ENCODE measurements at places on chromosomes 2 and 18. TPM values are rescaled to one million over a fixed set of nuclear protein-coding genes. Genes with fewer than 3 reads are reported as not detected.

Gene REG3G
- polyA plus RNA-seq = not detected

Gene DNAJC5G
- polyA plus RNA-seq = not detected

Gene PID1
- polyA plus RNA-seq = 1.1 TPM

Gene TEX44
- polyA plus RNA-seq = not detected

- DNase-seq = peak; percentile 62
These were observed 7.6 kb upstream of the BMP10 start for GRCh38 chr2:68878753-68879152.

DNA sequence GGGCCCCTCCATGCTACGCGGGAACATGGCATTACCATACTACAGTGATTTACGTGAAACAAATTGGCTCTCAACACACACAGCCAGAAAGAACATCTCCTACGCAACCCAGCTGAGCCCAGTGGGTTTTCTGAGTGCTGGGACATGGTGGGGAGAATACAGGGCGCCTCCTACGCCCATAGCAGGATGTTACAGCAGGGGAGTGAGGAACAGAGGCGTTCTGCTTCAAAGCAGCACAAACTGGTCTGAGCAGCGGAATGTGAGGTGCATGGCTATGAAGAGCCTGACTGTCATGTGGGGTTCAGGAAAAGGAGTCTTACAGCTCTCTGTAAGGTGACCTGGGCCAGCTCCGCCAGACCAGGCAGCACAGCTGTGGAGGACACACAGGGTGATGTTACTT, 108.6 kb upstream of the REV1 start:
- DNase-seq = no peak

GRCh38 chr2:200798514-200798913, 13.2 kb upstream of the BZW1 start:
- no peak for DNase-seq

DNA sequence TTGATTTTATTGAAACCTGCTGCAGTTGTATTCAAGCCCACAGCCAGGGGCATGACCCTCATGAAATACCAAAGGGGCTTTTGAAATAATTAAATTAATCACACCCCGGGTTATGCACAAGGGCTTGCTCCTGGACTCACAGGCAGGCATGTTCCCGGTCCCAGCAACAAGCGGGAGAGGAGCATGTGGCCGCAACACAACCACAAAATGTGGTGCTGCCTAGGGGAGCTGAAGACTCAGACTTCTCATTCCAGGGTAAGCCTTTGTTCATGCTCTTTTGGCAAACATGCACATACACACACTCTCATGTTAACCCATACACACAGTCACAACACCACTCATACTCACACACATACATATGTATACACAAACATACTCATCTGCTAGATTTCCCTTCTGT, 233.7 kb upstream of the SMAD2 start:
- DNase-seq = no peak

GRCh38 chr18:48627216-48627615, 88.4 kb downstream of the CTIF start:
- DNase-seq = peak; percentile 65

GRCh38 chr2:70132244-70133126, 45.2 kb downstream of the PCBP1 start:
- DNase-seq = peak; percentile 63

DNA sequence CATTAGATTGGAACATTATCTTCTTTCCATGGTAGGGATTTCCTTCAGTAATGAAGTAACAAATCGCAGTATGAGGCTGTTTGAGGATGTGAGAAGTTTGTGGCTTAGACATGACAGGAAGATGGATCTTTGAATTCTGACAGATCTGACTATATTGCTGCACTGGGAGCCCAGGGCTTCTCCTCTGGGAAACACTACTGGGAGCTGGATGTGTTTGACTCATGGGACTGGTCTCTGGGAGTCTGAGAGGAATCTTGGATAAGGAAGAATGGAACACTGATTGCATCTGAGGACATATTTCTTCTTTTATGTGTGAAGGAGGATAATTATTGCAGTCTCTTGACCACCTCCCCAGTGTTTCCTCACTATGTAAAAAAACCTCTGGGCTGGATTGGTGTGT, 77.2 kb upstream of the ST6GAL2 start:
- DNase-seq = no peak

DNA sequence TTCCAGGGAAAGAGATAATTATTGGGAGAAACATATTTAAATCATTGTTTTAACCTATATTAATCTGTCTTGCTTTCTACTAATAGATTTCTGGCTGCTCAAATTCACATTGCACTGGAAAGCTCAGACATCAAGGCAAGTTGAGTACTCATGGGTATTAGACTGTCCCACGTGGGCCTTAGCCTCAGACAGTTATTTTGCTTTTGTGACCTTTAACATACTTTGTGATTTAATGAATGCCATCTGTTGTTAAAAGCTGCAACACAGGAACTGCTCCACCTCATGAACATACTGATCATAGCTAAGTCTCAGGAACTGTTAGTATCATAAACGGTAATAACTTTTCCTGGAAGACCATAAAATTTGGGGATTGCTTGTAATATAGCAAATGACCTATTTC, 2.7 kb upstream of the LCT start:
- peak; percentile 86 for DNase-seq

DNA sequence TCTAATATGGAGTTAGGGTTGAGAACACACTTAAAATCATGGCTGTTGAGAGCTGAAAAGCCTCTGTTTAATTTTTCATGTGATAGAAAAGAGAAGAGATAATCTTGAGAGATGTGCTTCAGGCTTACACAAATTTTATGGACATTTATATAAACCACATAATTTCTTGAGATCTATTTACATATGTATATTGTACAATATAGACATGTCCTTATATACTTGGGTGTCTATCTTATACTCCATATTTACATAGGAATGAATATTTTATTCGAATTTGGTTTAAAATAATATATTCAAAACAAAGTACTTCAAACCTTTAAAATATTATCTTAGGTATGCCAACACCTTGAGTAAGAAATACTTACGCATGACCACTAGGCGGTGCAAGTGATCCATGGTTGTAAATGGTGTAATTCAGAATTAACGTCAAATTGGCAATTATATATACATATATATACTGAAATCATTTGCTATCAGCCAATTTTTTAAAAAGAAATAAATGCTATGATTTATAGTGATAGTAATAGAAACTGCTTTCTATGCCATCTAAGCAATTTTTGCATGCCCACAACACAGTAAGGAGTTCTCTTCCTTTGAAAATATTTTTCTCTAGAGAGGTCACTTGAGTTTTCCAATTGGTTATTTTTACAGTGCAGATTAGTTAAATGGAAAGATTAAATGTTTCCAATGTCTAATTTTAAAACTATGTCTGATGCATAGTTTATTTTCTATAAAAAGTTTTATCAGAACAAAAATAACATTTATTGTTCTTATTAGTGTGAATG, 37.6 kb upstream of the SPAG16 start:
- DNase-seq = peak; percentile 64

GRCh38 chr2:111994042-111994441, 61.0 kb upstream of the TMEM87B start:
- no peak for DNase-seq

DNA sequence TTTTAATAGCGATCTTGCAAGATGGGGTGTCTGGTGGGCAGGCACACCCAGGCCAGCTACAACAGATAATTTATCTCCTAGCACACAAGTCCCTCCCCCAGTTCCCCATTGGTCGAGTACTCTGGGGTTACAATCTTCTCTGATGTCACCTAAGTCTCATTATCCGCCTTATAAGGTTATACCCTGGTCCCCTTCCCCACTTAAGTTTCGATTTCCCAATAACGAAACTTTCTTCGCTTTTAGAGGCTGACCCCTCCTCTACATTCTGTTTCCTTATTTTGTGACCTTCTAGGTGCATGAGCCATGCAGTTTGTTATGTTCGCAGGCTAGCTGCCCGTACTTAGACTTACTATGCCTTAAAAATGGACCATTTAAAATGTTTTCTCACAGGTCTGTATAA, 180.1 kb downstream of the CAPN13 start:
- DNase-seq = no peak

Measured in IMR-90 (cell line).